Fibroblast of skin of right quadriceps (primary cell): ENCODE measurements at places on chromosomes 6 and 20.

GRCh38 chr6:110944681-110945151, 13.8 kb upstream of the GTF3C6 start:
- DNase-seq, result peak; percentile 81

DNA sequence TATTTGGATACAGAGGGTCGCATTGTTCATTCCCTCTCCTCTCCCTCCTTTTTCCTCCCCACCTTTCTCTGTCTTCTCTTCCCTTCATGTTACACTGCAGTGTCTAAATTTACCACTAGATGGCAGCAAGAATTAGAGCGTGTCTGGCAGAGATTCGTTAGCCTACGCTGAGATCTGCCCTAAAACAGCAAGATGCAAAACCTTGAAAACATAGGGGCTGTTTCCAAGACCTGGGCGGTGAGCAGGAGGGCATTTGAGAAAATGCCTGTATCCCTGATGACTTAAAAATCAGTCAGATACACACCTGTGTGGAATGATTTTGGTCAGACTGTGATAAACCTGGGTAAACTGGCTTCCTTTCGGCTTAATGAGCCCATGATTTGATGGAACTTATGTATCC, 101.5 kb upstream of the ISM1 start:
- peak; percentile 62 for DNase-seq

DNA sequence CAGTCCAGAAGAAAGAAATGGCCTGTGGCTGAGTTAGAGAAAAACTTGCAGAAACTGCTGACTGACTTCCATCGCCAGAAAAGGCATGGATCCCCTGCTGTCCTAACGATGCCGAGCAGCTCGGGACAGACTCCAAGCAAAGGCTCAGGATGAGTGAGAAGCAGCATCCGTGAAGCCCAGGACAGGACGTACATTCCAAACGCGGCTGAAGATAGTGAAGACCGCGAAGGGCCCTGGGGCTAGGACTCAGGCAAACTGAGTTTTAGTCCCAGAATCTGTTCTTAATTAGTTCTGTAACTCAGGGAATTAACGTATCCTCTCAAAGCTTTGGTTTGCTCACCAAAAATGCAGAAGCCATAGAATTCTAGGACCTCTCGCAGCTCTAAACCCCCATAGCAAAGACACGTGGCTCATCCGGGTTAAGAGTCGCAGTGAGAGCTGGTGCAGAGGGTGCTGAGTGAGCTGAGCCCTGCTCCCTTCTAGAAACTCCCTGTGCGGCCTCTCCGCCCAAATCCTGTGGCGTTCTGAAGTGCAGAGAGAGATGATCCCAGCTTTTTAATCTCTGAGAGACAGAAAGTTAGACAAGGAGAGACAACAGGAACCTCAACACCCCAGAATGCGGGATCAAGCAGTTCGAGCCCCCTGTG, 132.9 kb upstream of the THBS2 start:
- DNase-seq, result peak; percentile 92

DNA sequence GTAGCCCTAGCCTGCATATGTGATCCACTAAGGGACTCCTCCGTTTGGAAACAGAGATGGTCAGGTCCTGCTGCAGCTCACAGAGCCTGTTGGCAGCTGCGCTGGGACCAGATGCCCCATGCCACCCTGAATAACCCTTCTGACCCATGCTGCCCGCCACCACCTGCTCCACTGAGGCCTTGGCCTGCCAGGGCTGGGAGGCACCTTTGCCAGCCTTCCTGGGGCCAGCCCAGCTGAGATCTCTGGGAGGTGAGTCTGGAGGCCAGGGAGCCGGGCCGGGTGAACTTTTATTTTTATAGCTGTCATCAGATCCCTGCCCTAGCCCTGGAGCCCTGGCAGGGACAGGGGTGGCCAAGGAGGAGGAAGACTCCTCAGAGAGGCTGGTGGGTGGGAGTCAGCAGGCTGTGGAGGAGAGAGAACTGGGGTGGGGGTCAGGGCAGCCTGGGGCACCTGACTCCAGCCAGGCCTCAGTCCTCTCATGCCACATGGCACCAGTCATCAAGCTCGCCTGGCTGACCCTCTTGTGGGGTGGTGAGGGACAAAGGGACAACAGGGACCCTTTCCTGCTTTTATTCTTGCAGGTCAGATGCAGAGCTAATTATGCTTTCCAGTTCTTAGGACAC, 10.0 kb downstream of the CEBPB start:
- no peak for DNase-seq

DNA sequence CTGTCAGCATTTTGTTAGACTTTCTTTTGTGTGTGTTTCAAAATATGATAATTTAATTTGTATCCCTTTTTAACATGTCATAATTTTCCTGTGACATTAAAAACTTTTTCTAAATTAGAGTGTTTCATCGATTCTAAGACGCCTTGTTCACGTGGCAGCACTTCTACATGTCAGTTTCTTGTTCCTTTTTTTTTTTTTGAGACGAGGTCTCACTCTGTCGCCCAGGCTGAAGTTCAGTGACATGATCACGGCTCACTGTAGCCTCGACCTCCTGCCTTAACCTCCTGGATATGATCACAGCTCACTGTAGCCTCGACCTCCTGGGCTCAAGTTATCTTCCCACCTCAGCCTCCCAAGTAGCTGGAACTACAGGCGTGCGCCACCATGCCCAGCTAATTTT, 27.6 kb upstream of the ADRM1 start:
- DNase-seq, result no peak

DNA sequence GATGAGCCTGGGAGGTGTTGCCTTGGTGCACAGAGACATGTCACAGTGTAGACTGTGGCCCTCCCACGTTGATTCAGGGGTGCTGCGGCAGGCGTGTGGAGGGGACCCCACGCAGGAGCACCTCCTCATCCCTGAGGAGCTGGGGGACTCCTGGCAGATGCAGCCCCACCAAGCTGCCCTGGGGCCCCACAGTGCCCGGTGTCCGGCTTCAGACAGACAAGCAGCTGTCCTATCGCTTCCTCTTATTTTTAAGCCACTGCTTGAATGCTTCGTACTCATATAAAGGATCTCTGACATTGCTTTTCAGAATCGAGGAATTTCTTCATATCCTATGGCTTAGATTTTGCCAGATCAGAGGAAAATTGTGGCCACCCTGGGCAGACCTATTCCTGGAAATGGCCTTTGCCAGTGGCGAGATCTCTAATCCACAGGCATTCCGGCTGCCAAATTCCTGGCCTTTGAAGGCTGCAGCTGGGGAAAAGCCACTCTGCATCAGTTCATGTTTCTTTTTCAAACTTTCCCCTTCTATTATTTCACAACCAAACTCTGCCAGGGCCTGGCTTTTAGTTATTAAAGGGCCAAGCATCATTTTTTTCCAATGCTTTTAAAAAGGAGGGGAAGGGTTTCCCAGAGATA, 337.0 kb downstream of the THBS2 start:
- peak; percentile 42 for DNase-seq

- peak; percentile 28 for DNase-seq
Measured at GRCh38 chr6:44253307-44254101, 3.8 kb downstream of the SLC35B2 start.

DNA sequence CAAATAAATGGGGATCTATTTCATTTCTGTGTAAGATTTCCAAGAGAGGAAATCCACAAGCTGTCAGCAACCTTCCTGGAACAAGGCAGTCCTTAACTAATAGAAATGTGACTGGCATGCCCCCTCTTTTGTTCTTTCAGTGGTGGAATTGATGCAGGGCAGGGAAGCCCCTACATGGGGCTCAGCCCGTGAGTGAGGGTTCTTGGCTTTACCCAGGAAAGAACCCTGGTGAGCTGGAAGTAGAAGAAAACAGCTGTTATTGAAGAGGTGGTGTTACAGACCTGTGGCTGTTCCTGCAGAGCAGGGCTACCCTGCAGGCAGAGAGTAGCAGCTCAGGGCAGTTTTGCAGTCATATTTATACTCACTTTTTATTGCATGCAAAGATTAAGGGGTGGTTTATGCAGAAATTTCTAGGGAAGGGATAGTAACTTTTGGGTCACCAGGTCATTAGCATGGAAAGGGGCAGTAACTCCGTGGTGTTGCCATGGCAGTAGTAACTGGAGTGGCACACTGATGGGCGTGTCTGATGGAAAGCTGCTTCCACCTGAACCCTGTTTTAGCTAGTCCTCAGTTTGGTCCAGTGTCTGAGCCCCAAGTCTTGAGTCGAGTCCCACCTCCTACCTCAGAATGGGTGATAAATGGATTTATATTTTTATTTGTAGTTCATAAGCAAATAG, 88.7 kb upstream of the SCP2D1 start:
- no peak for DNase-seq

GRCh38 chr6:118641042-118641441, 10.3 kb downstream of the CEP85L start:
- DNase-seq, result no peak

DNA sequence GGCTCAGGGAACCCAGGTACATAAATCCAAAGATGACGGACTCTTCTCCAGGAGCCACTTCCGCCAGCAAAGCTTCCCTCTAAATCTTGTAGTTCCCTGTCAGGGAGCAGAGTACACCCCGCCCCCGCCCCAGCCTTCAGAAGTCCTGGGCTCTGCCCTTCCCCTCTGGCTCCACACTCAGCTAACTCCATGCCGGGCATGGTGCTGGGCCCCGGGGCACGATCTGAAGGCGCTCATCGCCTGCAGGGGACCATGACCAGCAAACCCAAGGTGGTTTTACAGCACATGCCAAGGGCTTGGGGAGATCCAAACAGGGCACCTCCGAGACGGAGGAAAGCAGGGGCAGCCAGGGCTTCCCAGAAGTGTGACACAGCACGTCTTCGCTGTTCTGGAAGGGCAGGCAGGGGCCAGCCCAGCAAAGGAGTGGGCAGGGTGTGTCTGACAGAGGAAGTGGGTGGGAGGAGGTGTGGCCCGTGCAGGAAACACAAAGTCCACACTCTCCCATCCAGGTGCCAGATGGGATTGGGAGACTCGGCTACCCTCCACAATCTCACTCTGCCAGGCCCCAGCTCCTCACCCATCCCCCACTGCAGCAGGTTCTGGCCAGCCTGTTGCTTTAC, 41.6 kb upstream of the SLC22A2 start:
- no peak for DNase-seq

DNA sequence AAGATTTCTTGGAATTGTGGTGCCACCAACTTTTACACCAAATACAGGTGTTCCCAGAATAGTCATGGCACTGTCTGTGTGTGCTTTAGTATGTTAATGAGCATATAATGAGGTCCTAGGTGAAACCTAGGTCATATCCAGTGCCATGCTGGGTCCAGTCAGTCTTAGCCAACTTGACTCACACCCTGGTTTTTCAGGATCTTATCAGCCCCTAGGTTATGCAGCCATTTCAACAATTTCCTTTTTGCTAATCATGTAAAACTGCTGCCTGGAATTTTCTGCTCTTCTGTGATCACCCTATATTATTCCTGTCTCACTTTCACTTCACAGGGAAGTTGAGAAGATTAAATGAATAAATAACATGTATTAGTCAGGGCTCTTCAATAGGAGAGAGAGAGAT, 23.7 kb downstream of the SDHAF4 start:
- DNase-seq, result no peak

GRCh38 chr6:16402581-16402900, 164.2 kb downstream of the GMPR start:
- DNase-seq, result peak; percentile 15

- DNase-seq, result peak; percentile 64
Measured at GRCh38 chr6:148324297-148324985, 18.2 kb upstream of the SASH1 start.

GRCh38 chr6:52325695-52326471, 36.1 kb upstream of the PAQR8 start:
- DNase-seq, result no peak

- peak; percentile 76 for DNase-seq
Measured at GRCh38 chr6:37029249-37029971, 24.0 kb downstream of the FGD2 start.

GRCh38 chr6:18241208-18242038, 22.9 kb downstream of the DEK start:
- DNase-seq, result peak; percentile 27

DNA sequence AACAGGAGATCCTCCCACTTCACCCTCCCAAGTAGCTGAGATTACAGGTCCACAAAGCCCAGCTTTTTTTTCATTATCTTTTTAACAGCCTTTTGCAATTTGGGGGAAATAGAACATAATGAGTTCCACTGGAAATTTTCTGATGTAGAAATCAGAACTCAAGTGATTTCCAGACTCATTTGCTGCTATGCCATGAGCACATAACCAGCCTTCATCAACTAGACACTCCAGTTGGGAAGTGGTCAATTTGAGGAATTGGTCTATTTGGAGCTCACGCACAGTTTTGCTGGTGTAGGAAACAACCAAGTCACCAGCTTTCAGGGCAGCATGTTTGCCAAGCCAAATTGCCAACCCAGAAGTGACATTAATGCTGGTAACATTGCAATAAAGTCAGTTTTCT, 86.7 kb downstream of the MAFB start:
- no peak for DNase-seq

DNA sequence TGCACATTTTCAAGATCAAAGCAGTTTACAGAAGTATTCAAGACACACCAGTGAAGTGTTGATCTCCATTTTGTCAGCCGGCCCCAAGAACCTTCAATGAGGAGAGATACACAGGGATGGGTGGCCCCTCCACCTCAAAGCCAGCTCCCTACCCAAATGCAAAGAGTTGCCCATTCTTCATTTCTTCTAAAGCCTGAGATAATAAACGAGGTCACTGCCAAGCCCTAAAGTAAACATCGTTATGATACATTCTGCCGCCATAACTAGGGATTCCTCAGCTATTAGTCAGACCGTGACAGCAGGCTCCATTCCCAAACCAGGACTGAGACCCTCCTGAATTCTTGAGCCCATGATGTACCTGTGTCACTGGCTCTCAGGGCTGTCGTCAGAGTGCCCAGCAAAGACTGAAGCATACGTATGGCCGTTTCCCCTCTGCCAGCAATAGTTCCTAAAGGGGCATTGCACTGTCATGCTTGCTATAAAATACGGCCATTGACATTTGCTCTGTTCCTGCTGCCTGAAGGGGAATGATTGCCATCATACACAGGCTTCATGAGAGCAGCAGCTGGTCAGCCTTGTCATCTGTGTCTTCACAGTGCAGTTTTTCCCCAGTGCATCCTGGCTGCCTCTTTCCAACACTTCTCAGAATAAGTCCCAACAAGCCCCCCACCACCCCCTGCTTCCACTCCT, 41.7 kb downstream of the ISM1 start:
- peak; percentile 14 for DNase-seq

DNA sequence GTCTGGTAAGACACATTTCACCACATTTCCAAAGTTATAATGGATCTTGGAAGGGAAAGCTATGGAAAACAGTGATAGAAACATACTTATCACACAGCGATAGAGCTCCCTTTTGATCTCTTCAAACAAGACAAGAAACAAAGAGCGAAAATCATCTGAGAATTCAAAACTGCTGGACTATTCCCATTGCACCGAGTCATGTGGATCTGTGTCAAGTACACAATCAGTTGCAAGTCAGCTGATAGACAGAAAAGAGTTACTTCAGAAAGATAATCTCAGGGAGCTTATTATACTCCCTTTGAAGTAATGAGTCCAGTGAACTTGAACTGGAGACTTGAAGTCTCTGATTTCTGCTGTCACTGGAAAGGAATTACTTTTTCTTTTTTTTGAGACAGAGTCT, 89.7 kb upstream of the GCM1 start:
- no peak for DNase-seq

DNA sequence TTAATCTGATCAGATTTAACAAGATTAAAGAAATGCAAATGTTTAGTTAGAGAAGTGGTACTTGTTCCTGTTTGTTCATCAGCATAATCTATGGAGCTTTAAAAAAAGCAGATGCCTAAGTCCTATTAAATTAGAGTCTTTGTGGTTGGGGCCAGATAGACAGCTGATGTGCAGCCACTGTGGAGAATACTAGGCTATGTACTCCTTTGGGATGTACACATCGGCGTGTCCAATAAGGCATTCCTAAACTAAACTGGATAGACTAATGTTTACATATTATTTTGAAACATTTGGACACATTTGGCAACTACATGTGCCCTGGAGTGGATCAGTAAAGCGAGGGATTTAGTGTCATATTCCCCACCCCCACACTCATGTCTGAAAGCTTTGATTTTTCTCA, 459.5 kb downstream of the LMBRD1 start:
- DNase-seq, result no peak

GRCh38 chr6:108435391-108435790, 125.3 kb upstream of the FOXO3 start:
- no peak for DNase-seq
